ENCODE measurements at places on chromosomes 7 and 10.

DNA sequence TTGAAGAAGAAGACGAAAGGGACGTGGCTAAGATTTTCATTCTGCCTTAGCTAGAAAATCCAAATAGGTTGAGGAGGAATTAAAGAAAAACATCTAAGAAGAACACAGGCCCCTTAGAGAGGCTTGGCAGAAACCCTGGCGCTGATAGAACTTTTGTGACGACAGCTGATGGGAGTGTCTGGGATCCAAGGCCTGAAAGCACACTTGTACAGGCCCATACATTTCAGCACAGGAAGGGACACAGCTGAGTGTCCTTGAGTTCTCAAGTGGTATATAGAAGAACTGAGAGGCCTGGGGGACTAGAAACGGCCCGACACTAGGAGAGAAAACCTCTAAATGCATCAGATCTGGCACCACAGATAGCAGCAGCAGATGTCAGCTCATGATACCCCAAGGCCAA is 39.5 kb downstream of the PRPS1L1 start:
- no peaks in the 10 kb centered on the region for H3K4me1 ChIP-seq
- ATAC-seq: no peak
- peaks cover 23% of the 10 kb centered on the region for H3K27me3 ChIP-seq
- H3K4me3 ChIP-seq: no peak overlapping the region

DNA sequence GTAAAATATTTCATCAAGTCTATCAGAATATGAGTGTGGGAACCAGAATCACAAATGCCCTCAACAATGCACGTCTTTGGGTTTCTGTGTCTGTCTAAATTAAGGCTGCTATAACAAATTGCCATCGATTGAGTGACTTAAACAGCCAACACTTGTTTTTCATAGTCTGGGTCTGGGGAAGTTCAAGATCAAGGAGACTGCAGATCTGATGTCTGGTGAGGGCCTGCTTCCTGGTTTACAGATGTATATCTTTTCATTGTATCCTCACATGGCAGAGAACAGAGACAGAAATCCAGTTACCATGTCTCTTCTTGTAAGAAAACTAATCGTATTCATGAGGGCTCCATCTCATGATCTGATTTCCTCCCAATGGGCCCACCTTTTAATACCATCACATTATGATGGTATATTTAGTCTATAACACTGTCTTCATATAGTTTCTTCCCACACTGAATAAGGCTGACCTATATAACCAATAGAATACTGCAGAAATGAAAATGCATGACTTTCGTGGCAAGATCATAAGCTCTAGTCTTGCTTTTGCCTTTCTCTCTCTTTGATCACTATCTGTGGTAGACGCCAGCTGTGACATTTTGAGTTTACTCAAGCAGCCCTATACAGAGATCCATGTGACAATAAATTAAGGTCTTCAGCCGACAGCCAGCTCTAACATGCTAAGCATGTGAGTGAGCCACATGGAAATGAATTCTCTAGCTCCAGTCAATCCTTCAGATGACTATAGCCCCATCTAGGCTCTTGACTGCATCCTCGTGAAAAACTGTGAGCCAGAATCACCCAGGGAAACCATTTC is 51.9 kb downstream of the THSD7A start:
- H3K27me3 ChIP-seq: no peaks in the 10 kb centered on the region
- no peak overlapping the region for H3K27ac ChIP-seq

DNA sequence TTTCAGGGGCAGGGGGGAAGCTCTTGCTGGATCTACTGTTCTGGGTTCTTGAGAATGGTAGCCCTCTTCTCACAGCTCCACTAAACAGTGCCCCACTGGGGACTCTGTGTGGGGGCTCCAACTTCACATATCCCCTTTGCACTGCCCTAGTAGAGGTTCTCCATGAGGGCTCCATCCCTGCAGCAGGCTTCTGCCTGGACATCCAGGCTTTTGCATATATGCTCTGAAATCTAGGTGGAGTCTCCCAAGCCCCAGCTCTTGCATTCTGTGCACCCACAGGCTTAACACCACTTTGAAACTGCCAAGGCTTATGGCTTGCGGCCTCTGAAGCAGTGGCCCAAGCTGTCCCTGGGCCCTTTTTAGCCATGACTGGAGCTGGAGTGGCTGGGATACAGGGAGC is 150.7 kb downstream of the LRMDA start:
- no peaks in the 10 kb centered on the region for H3K4me1 ChIP-seq
- peaks cover 3% of the 10 kb centered on the region for H3K27me3 ChIP-seq
- no peak for ATAC-seq

GRCh38 chr7:94432817-94433216 is 38.1 kb downstream of the COL1A2 start:
- H3K27ac ChIP-seq: no peak overlapping the region
- peaks cover 12% of the 10 kb centered on the region for H3K27me3 ChIP-seq
- H3K36me3 ChIP-seq: no peaks in the 10 kb centered on the region

- ATAC-seq: no peak
- no peak overlapping the region for H3K27ac ChIP-seq
- no peaks in the 10 kb centered on the region for H3K4me1 ChIP-seq
- no peaks in the 10 kb centered on the region for H3K36me3 ChIP-seq
- no peaks in the 10 kb centered on the region for H3K27me3 ChIP-seq
These were observed 17.2 kb downstream of the PANK1 start for GRCh38 chr10:89627830-89628229.

GRCh38 chr7:76346097-76346496 is 12.7 kb downstream of the YWHAG start:
- peaks cover 61% of the 10 kb centered on the region for H3K4me1 ChIP-seq
- no peaks in the 10 kb centered on the region for H3K27me3 ChIP-seq
- H3K36me3 ChIP-seq: peaks cover 100% of the 10 kb centered on the region
- no peak for ATAC-seq

DNA sequence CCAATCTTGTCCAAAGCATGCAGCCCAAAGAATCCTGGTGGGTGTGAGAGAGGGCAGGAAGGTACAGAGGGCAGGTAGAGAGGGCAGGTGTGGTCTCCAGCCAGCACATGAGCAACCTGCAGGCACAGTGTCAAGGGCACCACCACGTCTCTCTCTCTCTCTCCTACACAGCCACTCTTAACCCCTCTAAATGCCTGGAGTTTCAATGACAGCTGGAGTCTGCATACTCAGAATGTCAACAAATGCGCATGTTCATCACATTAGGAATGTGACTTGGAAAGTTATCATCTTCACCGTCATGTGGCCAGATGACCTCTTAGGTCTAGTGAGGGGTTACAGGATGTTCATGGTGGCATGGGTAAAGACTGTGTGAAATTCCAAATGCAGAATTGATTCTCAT is 456.8 kb downstream of the SORCS1 start:
- H3K27ac ChIP-seq: no peak overlapping the region
- no peak for ATAC-seq
- no peaks in the 10 kb centered on the region for H3K27me3 ChIP-seq
- no peaks in the 10 kb centered on the region for H3K36me3 ChIP-seq
- no peak overlapping the region for H3K4me3 ChIP-seq

DNA sequence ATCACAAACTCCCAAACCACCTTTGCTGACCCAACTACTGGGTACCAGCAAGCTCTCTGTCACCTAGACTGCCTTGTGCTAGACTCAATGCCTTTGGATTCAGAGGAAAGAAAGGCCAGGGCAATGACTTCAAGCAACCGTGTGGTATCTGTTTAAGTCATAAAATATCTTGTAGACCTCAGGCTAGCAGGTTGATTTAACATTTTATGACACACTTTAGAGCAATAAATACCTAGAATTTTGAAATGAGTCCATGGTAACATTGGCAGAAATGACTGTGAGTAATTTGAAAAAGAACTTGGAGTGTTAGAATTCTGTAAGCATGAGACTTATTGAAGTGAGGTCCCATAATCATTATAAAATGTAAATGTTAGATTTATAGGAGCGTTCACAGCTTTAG is 87.2 kb downstream of the TWIST1 start:
- no peaks in the 10 kb centered on the region for H3K36me3 ChIP-seq
- H3K27ac ChIP-seq: no peak overlapping the region
- ATAC-seq: no peak
- no peaks in the 10 kb centered on the region for H3K4me1 ChIP-seq
- no peak overlapping the region for H3K4me3 ChIP-seq
